ENCODE measurements at places on chromosomes 13 and 19. TPM values are rescaled to one million over a fixed set of nuclear protein-coding genes. Genes with fewer than 3 reads are reported as not detected.

- no peak overlapping the region for H3K27ac ChIP-seq
- H3K27me3 ChIP-seq: no peaks in the 10 kb centered on the region
- no peak for DNase-seq
- no peaks in the 10 kb centered on the region for H3K4me1 ChIP-seq
These were observed 163.3 kb upstream of the STARD13 start for GRCh38 chr13:33448889-33449288.

DNA sequence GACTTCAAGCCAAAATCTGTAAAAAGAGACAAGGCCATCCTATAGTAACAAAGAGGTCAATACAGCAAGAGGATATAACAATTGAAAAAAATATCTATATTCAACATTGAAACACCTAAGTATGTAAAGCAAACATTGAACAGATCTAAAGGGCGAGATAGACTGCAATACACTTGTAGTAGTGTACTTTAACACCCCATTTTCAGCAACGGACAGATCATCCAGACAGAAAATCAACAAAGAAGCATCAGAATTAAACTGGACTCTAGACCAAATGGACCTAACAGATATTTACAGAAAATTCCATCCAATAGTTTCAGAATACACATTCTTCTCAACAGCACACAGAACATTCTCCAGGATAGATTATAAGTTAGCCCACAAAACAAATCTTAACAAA lies 28.7 kb upstream of the SIAH3 start:
- no peak overlapping the region for H3K4me3 ChIP-seq
- H3K4me1 ChIP-seq: no peaks in the 10 kb centered on the region
- H3K27ac ChIP-seq: no peak overlapping the region
- H3K36me3 ChIP-seq: no peaks in the 10 kb centered on the region
- no peaks in the 10 kb centered on the region for H3K27me3 ChIP-seq

DNA sequence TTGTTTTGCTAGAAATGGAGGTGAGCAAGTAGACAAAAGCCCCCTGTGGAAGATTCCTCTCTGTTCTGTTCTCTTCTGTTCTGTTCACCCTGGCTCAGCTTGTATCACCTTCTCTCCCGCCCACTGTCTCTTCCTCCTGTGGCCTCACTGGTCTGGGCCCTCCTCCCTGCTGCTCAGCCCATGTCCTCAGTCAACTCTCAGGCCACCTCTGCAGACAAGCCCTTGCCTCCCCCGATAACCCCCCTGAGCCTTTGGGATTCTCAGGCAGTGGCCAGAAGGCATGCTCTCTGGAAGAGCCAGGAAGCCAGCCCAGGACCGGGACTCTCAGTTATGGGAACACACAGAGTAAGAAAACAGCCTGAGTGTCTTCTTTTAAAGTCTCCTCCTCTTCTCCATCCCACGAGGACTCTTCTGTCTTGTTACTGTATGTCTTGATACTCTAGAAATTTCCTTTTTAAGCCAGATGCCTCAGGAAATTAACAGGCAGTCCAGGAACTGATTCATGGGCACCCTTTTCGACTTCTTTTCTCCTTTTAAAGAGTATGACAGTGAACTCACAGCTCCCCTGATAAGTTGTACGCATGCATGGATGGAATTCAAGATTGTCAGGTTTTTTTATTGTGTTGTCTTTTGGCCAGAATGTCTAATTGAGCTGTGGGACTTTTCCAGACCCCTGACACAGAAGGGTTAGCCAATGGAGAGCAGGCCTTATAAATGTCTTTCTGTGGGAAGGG lies 33.7 kb downstream of the SHISA2 start:
- H3K4me3 ChIP-seq: no peak overlapping the region
- DNase-seq: no peak
- H3K27ac ChIP-seq: no peak overlapping the region
- H3K27me3 ChIP-seq: no peaks in the 10 kb centered on the region
- H3K36me3 ChIP-seq: no peaks in the 10 kb centered on the region

GRCh38 chr13:103306163-103306562 lies 239.9 kb upstream of the SLC10A2 start:
- H3K27ac ChIP-seq: no peak overlapping the region
- no peak overlapping the region for H3K4me3 ChIP-seq
- no peaks in the 10 kb centered on the region for H3K36me3 ChIP-seq
- H3K27me3 ChIP-seq: no peaks in the 10 kb centered on the region
- H3K4me1 ChIP-seq: no peaks in the 10 kb centered on the region
- no peak for DNase-seq

- no peak overlapping the region for H3K27ac ChIP-seq
- H3K4me3 ChIP-seq: no peak overlapping the region
- no peaks in the 10 kb centered on the region for H3K27me3 ChIP-seq
- no peaks in the 10 kb centered on the region for H3K4me1 ChIP-seq
These were observed 345.7 kb downstream of the MTUS2 start for GRCh38 chr13:29165840-29166239.

DNA sequence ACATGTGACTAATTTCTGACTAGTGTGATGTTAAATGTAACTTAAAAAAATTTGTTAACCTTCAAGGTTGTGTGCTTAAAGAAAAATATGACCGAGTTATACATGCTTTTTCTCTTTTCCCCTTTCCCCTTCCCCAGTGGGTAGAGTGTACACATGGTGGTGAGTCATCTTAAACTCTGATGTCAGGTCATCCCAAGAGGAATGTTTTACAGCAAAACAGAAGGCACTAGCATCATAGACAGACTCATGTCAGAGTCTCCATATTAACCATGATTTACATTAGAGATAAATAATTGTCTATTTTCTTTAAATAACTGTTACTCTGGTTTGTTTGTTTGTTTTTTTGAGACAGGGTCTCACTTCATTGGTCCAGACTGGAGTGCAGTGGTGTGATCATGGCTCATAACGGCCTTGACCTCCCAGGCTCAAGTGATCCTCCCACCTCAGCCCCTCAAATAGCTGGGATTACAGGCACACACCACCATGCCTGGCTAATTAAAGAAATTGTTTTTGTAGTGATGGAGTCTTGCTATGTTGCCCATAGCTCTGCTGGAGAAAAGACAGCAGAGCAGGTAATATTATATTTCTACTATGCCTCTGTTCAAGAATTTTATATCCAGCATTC lies 160.4 kb upstream of the PCDH9 start:
- H3K36me3 ChIP-seq: no peaks in the 10 kb centered on the region
- H3K27me3 ChIP-seq: no peaks in the 10 kb centered on the region
- no peak overlapping the region for H3K27ac ChIP-seq
- H3K4me1 ChIP-seq: no peaks in the 10 kb centered on the region
- H3K4me3 ChIP-seq: no peak overlapping the region

DNA sequence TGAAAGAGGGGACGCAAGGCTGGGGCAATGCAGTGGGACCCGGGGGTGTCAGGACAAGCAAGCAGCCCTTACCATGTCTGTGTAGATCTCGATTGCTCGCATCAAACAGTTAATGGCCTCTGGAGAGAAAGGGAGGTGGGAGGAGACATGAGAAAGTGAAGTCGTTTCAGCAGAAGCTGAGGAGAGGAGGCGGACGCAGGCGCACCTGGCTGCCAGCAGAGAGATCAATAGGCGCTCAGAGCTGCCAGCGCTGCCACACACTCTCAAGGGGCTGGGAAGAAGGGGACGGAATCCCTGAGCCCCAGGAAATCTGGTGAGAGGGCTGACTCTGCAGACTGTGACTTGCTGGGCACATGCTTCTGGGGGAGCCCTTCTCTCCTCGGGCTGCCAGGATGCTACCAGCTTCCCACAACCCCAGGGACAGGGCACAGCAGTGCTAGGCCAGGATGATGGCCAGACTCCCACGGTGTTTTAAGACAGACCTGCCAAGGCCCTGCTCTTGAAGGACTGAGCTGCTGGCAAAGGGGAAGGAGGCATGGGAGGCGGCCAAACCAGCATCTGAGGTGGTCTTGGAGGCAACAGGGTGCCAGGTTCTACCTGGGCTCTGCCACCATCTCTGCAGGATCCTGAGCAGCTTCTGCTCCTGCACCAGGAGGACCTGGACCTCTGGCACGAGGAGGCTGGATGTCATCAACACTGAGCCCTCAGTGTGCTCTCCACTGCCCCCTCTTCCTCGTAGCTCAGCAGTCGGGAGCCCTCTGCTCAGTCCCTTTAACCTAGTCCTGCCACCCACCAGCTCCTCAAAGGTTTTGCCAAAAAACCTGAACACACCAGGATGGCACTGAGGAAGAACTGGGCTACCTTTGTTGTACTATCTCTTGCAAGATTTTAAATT lies 11.7 kb upstream of the KPTN start:
- H3K4me1 ChIP-seq: no peaks in the 10 kb centered on the region
- DNase-seq: no peak
- H3K27ac ChIP-seq: no peak overlapping the region
- H3K4me3 ChIP-seq: no peak overlapping the region
- H3K36me3 ChIP-seq: peaks cover 16% of the 10 kb centered on the region
- H3K27me3 ChIP-seq: no peaks in the 10 kb centered on the region

GRCh38 chr13:24644036-24644435 lies 36.2 kb upstream of the ATP12A start:
- H3K27ac ChIP-seq: no peak overlapping the region
- no peaks in the 10 kb centered on the region for H3K27me3 ChIP-seq
- no peak overlapping the region for H3K4me3 ChIP-seq
- peaks cover 1% of the 10 kb centered on the region for H3K36me3 ChIP-seq

DNA sequence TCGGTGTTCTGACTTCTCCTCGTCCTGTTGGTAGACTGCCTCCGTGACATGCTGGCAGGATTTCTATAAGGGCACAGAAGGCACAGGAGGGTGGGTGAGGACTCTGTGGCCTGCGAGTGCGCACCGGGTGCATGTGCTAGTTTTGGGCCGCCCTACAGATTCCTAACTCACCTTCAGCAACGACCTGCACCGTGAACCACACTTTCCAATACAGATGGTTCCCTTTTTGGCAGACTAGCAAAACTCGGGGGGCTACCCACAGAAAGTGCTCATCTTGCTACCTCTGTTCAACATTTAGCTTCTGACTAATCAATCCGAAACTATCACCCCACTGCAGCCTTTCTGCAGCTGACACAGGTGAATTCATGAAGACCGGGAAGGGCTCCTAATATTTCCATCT lies 14.1 kb upstream of the AMER2 start:
- no peaks in the 10 kb centered on the region for H3K27me3 ChIP-seq
- H3K36me3 ChIP-seq: no peaks in the 10 kb centered on the region
- H3K4me3 ChIP-seq: no peak overlapping the region
- DNase-seq: no peak
- no peak overlapping the region for H3K27ac ChIP-seq

GRCh38 chr13:52921194-52921593 lies 72.8 kb upstream of the PCDH8 start:
- no peaks in the 10 kb centered on the region for H3K27me3 ChIP-seq
- H3K4me3 ChIP-seq: no peak overlapping the region
- no peak for DNase-seq
- H3K36me3 ChIP-seq: peaks cover 8% of the 10 kb centered on the region
- H3K27ac ChIP-seq: no peak overlapping the region
- peaks cover 6% of the 10 kb centered on the region for H3K4me1 ChIP-seq

DNA sequence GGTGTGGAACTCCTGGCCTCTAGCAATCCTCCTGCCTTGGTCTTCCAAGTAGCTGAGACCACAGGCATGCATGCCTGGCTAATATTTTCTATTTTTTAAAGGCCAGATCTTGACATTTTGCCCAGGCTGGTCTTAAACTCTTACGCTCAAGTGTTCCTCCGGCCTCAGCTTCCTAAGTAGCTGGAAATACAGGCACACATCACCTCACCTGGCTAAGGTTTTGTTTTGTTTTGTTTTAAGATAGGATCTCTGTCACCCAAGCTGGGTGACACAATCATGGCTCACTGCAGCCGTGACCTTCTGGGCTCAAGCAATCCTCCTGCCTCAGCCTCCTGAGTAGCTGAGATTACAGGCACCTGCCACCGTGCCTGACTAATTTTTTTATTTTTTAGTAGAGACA lies 5.5 kb upstream of the RLN3 start:
- no peaks in the 10 kb centered on the region for H3K4me1 ChIP-seq
- no peak for DNase-seq
- no peak overlapping the region for H3K4me3 ChIP-seq

- DNase-seq: no peak
- no peaks in the 10 kb centered on the region for H3K27me3 ChIP-seq
- H3K4me1 ChIP-seq: no peaks in the 10 kb centered on the region
- H3K36me3 ChIP-seq: 0 out of 3 replicates have a peak, but pooled peaks cover 2% of the 10 kb centered on the region
These were observed 331.2 kb downstream of the SPRY2 start for GRCh38 chr13:80009760-80010159.

DNA sequence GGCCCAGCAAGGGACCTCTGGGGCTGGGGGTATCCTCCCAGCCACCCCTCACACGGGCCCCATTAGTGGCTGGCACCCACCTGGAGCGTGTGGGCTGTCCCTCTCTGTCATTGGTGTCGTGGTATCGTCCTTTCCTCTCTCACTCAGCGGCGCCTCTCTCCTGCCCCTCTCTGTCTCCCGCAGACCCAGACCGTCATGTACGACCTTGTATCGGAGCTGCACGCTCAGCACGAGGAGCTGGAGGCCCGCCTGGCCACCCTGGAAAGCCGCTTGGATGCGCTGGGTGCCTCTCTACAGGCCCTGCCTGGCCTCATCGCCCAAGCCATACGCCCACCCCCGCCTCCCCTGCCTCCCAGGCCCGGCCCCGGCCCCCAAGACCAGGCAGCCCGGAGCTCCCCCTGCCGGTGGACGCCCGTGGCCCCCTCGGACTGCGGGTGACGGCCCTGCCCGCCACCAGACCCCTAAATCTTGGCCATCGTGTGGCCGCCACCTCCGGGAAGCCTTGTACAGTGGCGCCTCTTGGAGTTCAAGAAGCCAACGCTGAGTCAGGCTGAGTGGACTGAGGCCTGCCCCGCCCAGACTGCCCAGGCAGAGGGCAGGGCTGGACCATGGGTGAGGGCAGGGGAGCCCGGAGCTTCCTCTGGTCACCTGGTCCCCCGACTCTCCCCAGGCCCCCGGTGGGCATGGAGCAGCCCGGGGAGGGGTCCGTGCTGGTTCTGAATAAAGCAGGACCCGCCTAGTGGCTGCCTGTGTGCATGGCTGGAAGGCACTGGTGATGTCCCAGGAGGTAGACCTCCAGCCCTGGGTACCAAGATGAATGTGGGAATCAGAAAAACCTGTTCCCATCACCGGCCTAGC lies 9.8 kb upstream of the ARRDC2 start:
- no peaks in the 10 kb centered on the region for H3K36me3 ChIP-seq
- DNase-seq: peak; percentile 72
- H3K4me3 ChIP-seq: no peak overlapping the region

DNA sequence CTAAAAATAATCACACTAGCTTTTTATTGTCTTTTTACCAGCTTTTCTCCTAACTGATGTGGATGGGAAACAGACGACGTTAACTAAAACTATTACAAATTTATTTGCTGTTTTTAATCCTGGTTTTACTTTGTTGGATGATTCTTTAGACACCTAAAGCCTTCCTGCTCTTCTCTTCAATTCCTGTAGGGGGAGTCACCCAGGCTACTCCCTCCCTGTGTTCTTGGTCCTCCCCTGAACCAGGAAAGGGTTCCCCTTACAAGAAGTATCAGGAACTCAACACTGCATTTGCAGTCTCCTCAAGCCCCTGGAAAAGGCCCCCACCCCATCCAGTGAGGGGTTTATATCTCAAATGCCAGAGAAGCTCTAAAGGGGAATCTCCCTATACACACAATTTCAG lies 206.1 kb downstream of the SUCLA2 start:
- DNase-seq: no peak
- H3K36me3 ChIP-seq: peaks cover 17% of the 10 kb centered on the region
- H3K4me1 ChIP-seq: no peaks in the 10 kb centered on the region
- no peak overlapping the region for H3K4me3 ChIP-seq

- no peaks in the 10 kb centered on the region for H3K4me1 ChIP-seq
- no peak overlapping the region for H3K27ac ChIP-seq
- DNase-seq: no peak
- H3K36me3 ChIP-seq: no peaks in the 10 kb centered on the region
- H3K4me3 ChIP-seq: no peak overlapping the region
- no peaks in the 10 kb centered on the region for H3K27me3 ChIP-seq
These were observed 20.6 kb upstream of the UQCRFS1 start for GRCh38 chr19:29233591-29233990.

- no peak overlapping the region for H3K4me3 ChIP-seq
- no peak overlapping the region for H3K27ac ChIP-seq
- H3K27me3 ChIP-seq: no peaks in the 10 kb centered on the region
- H3K4me1 ChIP-seq: no peaks in the 10 kb centered on the region
- peaks cover 72% of the 10 kb centered on the region for H3K36me3 ChIP-seq
These were observed 14.6 kb downstream of the AP3D1 start for GRCh38 chr19:2136796-2137195.

Gene NAT14
- 51.2 TPM for total RNA-seq

Gene ZSCAN4
- total RNA-seq: not detected
